ENCODE measurements at places on chromosomes 3 and 15.

- DNase-seq: no peak
Observed at GRCh38 chr15:85964471-85964870, 115.2 kb upstream of the AGBL1 start.

- no peak for DNase-seq
Observed at GRCh38 chr15:68407141-68407885, 24.6 kb downstream of the ITGA11 start.

- no peak for DNase-seq
Observed at GRCh38 chr15:37880009-37880834, 54.2 kb upstream of the TMCO5A start.

- no peak for DNase-seq
Observed at GRCh38 chr15:78617076-78617475, 3.7 kb downstream of the CHRNA3 start.

DNA sequence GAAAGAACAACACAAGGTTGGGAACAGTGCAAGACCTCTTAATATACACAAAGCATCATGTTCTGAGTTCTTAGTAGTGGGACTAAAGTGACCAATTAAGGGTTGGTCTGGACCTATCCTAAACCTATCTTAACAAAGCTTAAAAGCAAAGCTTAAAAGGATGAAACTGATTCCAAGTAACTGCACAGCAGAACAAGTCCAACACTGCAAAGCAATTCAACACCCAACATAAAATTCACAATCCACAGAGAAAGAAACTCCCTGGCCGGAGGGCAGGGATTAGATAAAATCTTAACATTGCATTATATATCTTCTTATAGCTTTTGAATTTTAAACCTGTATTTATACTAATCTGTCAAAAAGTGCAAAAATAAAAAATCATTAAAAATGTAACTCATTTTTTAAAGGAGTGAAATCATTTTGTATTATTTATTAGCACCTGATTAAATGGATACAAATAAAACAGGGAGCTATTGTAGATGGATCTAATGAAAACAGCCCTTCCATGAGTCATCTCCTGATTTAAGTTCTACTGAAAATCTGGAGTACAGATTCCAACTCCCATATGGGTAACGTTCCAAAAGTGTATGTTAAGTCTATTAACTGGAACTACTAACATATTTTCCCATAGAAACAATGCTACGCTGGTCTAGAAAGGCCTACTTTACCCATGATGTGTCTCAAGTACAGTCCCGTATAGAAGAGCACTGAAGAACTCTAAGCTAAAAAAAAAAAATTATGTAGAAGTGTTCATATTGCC, 34.9 kb downstream of the PIK3R4 start:
- no peak for DNase-seq

DNA sequence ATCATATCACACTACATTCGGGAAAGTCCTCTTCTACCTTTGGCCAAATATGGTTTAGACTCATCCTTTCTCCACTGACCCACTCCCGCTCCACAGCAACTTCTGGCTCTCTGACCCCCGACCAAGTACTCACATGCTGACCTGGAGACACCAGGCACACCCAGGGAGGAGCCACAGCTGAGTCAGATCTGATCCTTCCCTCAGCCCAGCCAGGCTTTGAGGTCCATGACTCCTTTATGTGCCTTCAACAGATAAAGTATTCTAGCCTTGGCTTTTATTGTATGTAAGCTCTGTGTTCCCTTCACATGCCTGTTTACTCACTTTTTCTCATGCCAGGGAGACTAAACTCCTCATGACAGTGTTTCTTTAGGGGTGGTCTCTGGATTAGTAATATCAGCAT, 166.9 kb upstream of the UMPS start:
- DNase-seq: no peak

DNA sequence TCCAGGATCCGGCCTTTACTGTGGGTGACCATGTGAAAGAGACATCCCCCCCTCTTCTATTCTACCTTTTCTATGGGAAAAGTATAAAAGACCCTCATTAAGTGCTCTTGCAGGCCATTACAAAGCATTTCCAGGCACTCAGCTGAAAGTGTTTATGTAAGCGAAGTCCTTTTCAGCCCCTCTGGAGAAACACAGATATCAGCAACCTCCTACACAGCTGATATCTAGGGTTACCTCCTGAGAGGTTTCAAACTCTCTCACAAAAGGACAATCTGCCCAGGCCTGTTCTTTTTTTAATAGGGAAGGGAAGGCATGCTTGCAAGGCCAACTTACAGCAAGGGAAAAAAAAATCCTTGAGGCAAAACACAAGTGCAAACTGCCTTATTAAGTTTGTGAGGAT, 12.6 kb downstream of the ETV5 start:
- no peak for DNase-seq

GRCh38 chr3:112128843-112129727, 4.0 kb downstream of the GCSAM start:
- peak; percentile 18 for DNase-seq

- no peak for DNase-seq
Observed at GRCh38 chr15:46636206-46636605, 1001.4 kb downstream of the SQOR start.

- DNase-seq: no peak
Observed at GRCh38 chr15:29952225-29952624, 130.0 kb upstream of the TJP1 start.

DNA sequence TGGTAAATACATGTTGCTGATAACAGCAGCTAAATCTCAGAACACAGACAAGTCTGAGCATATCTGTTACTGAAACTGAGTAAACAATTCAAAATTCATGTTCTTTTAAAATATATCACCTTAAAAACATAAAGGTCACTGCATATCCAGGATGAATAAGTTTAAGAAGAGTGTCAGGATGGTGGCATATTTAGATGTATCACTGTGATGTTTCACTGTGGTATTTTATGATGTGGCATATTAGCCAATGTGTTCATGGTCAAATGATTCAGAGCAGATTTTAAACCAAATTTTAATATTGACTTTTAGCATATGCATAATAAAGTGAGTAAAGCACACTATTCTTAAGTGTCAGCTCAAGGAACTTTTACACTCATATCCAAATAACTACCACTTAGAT, 346.4 kb upstream of the DPPA4 start:
- no peak for DNase-seq

DNA sequence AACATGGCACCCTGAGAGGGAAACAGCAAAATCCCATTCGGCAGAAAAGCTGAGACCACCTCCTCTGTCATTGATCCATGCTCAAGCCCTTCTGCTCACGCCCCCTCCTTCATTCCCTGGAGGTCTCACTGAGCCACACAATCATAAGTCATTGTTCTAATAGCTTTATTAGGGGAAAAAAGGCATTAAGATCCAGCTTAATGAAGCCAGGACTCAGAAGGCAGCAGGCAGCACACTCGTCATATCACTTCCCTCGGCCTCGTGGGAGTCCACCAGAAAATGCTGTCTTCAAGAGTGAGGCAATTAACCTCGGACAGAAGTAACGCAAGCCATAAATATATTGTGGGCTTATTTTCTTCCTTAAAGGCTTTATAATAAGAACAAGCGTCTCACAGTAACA, 153.9 kb upstream of the PPP2R3A start:
- DNase-seq: no peak

GRCh38 chr15:101172501-101173071, 79.3 kb downstream of the CHSY1 start:
- no peak for DNase-seq

GRCh38 chr3:63954182-63954581, 42.0 kb upstream of the SCAANT1 start:
- DNase-seq: no peak

GRCh38 chr3:53823026-53823955, 22.9 kb downstream of the CHDH start:
- DNase-seq: no peak

DNA sequence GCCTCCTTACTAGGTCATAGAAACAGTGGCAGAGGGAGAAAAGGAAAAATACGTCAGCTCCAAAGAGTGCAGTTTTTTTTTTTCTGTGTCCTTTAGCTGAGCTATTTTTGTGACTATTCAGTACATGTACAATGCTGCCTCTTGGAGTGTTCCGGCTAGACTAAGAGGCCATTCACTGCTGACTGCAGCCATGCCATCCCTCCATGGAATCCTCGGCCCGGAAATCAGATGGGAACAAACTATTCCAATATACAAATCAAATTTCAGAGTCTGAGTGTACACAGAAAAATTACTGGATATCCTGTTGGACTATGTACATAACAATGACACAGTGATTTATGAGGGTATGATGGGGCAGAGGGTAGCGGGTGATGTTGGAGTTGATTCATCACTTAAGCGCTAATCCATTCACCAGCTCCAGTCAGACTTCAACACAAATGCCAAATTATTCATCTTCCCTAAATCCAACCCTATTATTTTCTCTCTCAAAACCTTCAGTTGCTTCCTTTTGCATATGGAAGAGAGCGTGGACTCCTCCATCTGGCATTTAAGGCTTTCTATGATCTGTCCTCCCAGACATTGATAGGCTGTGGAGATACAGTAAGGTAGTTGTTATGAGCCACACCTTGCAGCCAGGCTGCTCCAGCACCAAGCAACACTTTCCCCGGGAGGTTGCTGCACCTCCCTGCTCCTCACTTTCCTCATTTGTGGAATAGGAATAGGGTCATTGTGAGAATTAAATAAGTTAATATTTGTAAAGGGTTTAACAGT, 109.1 kb downstream of the LPP start:
- no peak for DNase-seq

- DNase-seq: no peak
Observed at GRCh38 chr15:20294651-20295237, 246.9 kb downstream of the GOLGA6L6 start.

GRCh38 chr3:71388535-71389120, 194.9 kb downstream of the FOXP1 start:
- DNase-seq: no peak

DNA sequence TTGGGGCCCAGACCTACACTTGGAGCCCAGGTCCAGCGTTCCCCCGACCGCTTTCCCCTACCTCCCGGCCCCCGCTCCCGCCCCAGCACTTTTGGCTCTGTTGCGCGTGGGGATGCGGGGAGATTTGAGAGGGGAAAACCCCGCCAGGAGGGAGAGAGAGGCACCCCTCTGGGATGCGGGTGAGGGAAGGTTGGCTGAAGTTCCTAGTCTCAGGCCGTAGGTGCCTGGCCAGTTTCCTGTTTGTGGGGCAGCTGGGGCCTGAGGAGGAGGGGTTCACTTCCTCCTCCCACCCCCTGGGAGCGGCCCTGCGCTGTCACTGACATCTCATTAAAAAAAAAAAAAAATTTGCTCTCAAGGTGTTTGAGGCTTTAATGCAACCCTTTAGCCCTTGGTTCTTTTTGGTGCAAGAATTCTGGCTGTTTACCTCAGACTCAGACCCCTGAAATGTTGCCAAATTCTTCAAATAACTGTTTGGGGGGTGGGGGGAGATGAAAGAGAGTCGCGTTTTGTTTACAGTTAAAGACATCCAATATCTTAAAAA, 2.6 kb downstream of the FAM43A start:
- DNase-seq: no peak

- DNase-seq: no peak
Observed at GRCh38 chr3:189301479-189301878, 129.7 kb downstream of the TPRG1 start.

GRCh38 chr3:131526801-131527347, 24.1 kb upstream of the MRPL3 start:
- no peak for DNase-seq

- peak; percentile 33 for DNase-seq
Observed at GRCh38 chr15:62389885-62390790, 225.1 kb upstream of the C2CD4B start.

DNA sequence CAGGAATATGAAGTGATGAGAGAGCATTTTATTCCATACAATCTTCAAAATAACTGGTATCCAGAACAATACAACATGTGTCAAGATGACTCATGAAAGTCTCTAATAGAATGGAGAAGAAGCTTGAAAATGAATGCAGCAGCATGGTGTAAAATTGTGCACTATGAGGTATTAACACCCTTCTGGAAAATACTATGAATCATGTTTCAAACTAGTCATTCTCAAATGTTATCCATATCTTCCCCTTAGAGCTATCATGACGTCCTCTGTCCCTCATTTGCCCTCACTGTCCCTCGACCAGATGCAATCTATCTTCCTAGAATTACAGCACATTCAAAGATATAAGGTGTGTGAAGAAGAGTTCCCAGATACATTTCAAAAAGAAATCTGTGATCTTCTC, 198.2 kb downstream of the NECTIN3 start:
- no peak for DNase-seq

DNA sequence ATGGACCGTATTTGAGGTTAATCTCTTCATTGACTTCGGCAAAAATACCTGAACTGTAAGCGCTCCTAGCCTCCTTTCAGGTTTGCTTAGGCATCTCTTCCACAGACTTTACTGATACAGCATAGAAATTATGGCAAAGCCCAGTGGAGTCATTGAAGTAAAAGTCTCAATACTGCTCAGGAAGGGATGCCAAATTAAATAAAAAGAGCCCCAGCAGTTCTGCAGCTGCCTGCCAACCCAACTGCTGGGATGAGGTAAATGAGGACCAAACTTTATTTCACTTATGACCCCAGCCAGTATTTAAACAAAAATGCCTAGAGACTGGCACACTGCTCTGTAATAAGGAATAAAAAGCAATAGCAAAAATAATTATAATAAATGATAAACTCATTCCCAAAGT, 65.4 kb downstream of the IQCH start:
- DNase-seq: no peak

- no peak for DNase-seq
Observed at GRCh38 chr3:185653949-185654757, 68.1 kb downstream of the SENP2 start.

GRCh38 chr15:29674661-29675533, 147.4 kb downstream of the TJP1 start:
- no peak for DNase-seq

- DNase-seq: no peak
Observed at GRCh38 chr3:118955914-118956556, 78.6 kb downstream of the IGSF11 start.

GRCh38 chr3:37558580-37558979, 303.1 kb upstream of the CTDSPL start:
- DNase-seq: no peak

DNA sequence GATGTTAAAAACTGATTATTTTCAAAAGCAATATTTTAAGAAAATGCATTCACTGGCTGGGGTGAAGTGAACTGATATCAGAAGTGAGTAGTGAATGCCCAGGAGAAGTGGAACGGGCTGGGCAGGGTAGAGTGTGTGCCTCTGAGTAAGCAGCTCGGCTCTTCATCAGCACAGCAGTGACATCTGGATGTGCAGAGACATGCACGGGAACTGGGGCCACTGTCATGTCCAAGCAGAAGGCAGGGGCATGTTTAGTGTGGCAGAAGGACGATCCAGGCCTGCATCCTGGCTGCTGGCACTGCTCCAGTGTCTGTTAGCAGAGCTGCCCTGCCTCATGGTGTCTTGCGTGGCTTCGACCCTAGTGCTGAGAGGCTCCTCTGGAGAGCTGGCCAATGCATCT, 305.6 kb upstream of the LRRFIP2 start:
- DNase-seq: no peak

DNA sequence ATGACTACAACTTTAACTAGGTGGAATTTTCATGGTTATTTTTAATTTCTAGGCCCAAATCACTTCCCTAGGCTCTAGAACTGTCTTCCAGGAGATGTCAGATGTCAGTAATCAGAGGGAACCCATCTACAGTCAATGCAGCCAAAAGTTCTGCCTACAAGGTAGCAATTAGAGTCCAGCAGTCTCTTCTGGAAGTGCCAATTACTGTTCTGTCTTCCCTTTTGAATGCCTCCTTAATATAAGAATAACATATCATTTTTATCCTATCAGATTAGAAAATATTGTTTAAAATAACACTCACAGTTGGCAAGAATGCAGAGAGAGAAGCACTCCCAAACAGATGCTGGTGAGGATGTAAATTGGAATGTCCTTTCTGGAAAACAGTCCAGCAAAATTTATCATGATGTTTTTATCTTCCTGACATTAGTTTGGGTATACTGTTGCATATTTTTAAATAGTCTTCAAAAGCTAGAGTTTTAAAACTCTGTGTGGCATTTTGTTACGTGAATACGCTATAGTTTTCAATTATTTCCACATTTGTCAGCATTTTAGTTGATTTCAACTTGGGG, 543.7 kb downstream of the FHIT start:
- no peak for DNase-seq

Data from T-helper 17 cell (primary cell).